Prostate gland (tissue), 2 donors: ENCODE measurements at places on chromosomes 3 and 15. TPM values are rescaled to one million over a fixed set of nuclear protein-coding genes. Genes with fewer than 3 reads are reported as not detected.
A peak's percentile ranks its signal among the peaks of the same experiment; 100 is the strongest.

Gene RFX7
- 15.1 TPM for total RNA-seq

Gene LRRC15
- total RNA-seq, result not detected

Gene TERC
- total RNA-seq, result 128 TPM

Gene ACP3
- 1,778 TPM for total RNA-seq

Gene DET1
- total RNA-seq, result 11.5 TPM

Gene DNAH12
- 1.8 TPM for total RNA-seq

Gene MST1R
- total RNA-seq, result 5.5 TPM

Gene PPIB
- total RNA-seq, result 372 TPM

- no peaks in the 10 kb centered on the region for H3K27me3 ChIP-seq
- no peaks in the 10 kb centered on the region for H3K4me1 ChIP-seq
- H3K36me3 ChIP-seq, result no peaks in the 10 kb centered on the region
These were observed 5.2 kb downstream of the KBTBD13 start for GRCh38 chr15:65081758-65082157.

DNA sequence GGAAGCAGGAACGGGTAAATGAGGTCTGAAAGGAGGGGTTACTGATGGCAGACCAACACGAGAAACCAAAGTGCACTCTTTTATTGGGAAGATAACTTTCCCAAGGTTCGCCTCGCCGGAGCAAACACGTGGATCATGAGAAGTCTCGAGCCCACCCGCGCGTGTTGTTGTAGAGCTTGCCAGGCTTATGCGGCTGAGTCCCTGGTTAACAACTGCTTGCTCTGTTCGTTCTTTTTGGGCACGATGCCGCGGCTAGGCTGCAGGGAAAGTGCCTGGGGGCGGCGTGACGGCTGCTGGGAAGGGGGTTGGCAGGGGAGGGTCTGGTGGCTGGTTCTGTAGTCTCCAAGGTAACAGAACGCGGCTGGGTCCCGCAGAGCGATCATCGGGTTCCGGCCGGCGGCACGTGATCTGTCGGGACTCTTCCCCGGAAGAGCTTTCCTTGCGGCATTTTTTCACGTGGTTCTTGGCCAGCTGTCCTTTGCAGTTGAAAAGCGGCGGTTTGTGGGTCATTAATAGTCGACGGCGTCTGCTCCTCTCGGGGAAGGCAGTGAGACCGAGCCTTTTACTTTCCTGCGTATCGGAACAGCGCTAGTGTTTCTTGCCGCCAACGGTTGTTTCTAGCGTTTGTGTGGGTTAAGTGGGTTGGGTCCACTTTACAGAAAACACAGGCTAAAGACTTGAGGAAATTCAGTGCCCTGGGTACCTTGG lies 1.5 kb downstream of the MGA start:
- no peaks in the 10 kb centered on the region for H3K27me3 ChIP-seq
- H3K27ac ChIP-seq, result peak overlapping the region; percentile 56
- peak overlapping the region; percentile 50 for H3K4me3 ChIP-seq
- no peaks in the 10 kb centered on the region for H3K4me1 ChIP-seq
- DNase-seq, result peak; percentile 63

DNA sequence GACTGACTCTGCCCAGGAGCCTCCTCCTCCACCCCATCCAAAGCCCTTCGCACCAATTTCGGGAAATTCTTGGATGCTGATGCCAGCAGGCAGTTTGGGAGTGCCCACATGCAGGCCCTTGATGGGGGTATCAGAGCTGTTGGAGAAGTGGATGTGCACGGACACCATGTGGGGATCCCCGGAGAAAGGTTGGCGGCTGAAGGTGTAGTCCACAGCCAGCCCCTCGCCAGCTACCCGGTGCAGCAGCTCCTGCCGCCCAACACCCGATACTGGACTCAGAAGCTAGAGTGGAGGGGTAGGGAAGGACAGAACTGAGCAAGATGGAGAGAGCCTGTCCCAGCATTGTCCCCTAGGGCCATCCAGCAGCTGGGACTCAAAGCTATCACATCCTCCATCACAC lies 15.5 kb upstream of the CPEB1 start:
- no peaks in the 10 kb centered on the region for H3K36me3 ChIP-seq
- no peak for DNase-seq
- no peak overlapping the region for H3K4me3 ChIP-seq
- no peaks in the 10 kb centered on the region for H3K27me3 ChIP-seq
- H3K27ac ChIP-seq, result no peak overlapping the region
- H3K4me1 ChIP-seq, result no peaks in the 10 kb centered on the region

DNA sequence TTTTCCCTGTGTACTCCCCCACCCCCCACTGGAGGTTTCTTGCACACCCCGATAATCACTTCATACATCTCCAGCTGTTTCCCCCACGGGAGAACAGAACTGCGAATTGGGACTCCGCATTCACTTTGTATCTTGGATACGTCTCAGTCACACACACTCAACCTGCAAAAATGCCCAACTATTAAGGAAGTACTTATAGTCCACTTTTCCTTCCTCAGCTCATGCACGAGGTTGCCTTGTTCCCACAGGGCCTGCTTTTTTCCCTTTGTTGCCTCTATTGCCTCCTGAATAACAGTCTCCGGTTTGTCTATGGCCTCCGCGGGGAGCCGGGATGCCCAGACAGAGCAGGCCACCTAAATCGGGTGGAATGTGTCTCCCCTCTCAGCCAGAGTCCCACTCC lies 282.3 kb downstream of the PYDC2 start:
- H3K4me3 ChIP-seq, result no peak overlapping the region
- H3K4me1 ChIP-seq, result no peaks in the 10 kb centered on the region
- H3K36me3 ChIP-seq, result no peaks in the 10 kb centered on the region
- H3K27me3 ChIP-seq, result no peaks in the 10 kb centered on the region
- no peak overlapping the region for H3K27ac ChIP-seq
- no peak for DNase-seq

DNA sequence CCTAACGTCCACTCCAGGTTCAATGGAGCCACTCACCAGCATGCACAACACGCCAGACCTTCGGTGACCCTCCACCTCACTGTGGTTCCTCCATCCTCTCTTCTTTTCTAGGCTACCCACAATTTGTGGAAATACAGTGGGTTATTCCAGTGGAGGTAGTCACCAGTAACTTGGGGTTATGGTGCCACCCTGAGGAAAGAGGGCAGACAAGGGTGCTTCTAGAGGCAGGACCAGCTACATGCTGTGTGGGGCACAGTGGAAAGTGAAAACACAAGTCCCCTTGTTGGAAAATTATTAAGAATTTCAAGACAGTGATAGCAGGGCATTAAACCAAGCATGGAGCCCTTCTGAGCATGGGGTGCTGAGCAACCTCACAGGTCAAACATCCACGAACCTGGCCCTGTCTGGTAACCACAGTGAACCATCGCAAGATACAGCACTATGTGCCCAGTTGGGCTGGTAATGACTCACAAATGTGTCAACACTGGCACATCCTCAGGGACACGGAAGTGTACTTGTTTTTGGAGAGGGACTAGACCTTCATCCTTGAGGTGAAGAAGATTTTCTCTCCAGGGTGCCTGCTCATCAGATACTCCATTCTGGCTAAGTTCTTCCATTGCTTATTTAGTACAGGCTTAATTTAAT lies 166.7 kb downstream of the STT3B start:
- H3K36me3 ChIP-seq, result no peaks in the 10 kb centered on the region
- DNase-seq, result no peak
- H3K4me1 ChIP-seq, result no peaks in the 10 kb centered on the region

- no peak overlapping the region for H3K27ac ChIP-seq
- H3K27me3 ChIP-seq, result no peaks in the 10 kb centered on the region
- H3K4me3 ChIP-seq, result no peak overlapping the region
- peaks cover 10% of the 10 kb centered on the region for H3K36me3 ChIP-seq
These were observed 47.3 kb downstream of the EIF3J start for GRCh38 chr15:44584162-44584749.

DNA sequence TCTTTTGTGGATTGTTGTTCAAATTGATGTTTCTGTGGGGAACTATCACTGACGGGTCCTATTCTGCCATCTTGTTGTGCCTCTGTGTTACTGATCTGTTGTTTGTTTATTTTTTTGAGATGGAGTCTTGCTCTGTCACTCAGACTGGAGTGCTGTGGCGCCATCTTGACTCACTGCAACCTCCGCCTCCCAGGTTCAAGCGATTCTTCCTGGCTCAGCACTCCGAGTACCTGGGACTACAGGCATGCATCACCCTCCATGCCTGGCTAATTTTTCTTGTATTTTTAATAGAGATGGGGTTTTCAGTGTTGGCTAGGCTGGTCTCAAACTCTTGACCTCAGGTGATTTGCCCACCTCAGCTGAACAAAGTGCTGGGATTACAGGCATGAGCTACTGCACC lies 31.6 kb downstream of the CDAN1 start:
- no peaks in the 10 kb centered on the region for H3K27me3 ChIP-seq
- no peak overlapping the region for H3K27ac ChIP-seq
- no peak for DNase-seq
- H3K4me1 ChIP-seq, result no peaks in the 10 kb centered on the region

DNA sequence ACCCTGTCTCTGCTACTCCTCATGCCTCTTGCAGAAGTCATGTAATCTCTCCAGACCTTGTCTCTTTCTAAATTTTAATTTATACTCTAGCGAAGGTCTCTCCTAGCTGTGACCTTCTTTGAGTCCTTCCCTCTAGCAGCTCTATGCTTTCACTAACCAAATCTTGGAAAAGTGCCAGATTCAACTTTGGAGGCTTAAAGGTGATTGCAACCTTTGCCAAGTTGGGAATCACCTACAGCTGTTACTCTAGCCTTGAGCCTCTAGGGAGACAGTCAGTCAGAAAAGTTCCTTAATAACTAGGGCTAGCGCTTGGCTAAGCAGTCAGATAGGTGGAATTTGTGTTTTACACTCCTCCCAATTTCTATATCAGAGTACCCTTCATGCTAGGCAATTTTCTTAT lies 46.1 kb upstream of the ABI3BP start:
- no peaks in the 10 kb centered on the region for H3K36me3 ChIP-seq
- no peak overlapping the region for H3K4me3 ChIP-seq
- no peaks in the 10 kb centered on the region for H3K27me3 ChIP-seq

- H3K4me3 ChIP-seq, result no peak overlapping the region
- H3K27ac ChIP-seq, result peak overlapping the region; percentile 66
- H3K4me1 ChIP-seq, result peaks cover 22% of the 10 kb centered on the region
- no peaks in the 10 kb centered on the region for H3K27me3 ChIP-seq
These were observed 13.3 kb downstream of the ABHD2 start for GRCh38 chr15:89101302-89102193.

DNA sequence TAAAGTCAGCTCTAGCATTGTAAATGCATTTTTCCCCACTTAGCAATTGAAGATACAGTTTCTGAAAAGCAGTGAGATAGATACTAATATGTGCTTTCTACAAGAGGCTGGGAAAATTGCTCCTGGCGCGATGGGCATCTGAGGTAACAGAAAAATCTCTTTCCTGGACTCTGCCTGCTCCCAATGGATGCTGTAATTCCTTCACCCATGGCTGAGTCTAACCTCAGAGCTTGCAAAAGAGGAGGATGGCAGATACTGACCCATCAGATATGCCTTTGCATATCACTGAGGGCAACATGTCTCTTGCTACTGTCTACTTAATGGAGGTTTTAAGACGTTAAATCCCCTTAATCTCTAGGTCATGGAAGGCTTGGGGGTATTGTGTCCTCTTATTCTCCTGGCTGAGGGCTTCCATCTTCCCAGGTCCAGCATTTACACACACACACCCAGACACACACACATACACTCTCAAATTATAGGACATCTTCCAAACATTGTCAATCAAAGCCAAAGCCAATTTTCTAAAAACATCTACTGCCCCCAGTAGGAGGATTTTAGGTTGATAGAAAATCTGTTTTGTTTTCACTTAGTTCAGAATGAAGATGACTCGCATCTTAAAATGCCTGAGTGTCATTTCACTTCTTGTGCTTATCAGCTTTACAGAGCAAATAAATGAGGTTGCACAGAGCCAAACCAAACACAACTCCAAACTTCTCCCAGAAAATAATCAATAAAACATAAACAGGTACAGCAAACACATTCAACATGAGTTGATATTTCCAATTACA lies 2.4 kb downstream of the TRPM1 start:
- no peak for DNase-seq
- no peak overlapping the region for H3K4me3 ChIP-seq
- H3K27me3 ChIP-seq, result no peaks in the 10 kb centered on the region
- H3K27ac ChIP-seq, result no peak overlapping the region
- peaks cover 8% of the 10 kb centered on the region for H3K4me1 ChIP-seq

DNA sequence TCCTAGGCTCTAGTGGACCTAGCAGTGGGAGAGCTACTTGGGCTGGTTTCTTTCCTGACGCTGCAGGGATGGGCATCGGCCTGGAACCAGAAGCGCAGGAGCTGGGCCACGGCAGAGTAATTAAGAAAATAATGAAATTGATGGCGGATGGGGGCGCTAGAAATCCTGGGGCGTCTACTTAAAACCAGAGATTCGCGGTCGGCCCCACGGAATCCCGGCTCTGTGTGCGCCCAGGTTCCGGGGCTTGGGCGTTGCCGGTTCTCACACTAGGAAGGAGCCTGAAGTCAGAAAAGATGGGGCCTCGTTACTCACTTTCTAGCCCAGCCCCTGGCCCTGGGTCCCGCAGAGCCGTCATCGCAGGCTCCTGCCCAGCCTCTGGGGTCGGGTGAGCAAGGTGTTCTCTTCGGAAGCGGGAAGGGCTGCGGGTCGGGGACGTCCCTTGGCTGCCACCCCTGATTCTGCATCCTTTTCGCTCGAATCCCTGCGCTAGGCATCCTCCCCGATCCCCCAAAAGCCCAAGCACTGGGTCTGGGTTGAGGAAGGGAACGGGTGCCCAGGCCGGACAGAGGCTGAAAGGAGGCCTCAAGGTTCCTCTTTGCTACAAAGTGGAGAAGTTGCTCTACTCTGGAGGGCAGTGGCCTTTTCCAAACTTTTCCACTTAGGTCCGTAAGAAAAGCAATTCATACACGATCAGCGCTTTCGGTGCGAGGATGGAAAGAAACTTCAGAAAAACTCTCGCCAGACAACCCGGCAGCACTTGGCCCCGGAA lies 6.1 kb downstream of the SOX14 start:
- no peak overlapping the region for H3K27ac ChIP-seq
- peaks cover 46% of the 10 kb centered on the region for H3K27me3 ChIP-seq
- H3K4me1 ChIP-seq, result no peaks in the 10 kb centered on the region
- H3K4me3 ChIP-seq, result no peak overlapping the region

- H3K27ac ChIP-seq, result peak overlapping the region; percentile 96
- no peaks in the 10 kb centered on the region for H3K4me1 ChIP-seq
- peaks cover 8% of the 10 kb centered on the region for H3K36me3 ChIP-seq
- peak overlapping the region; percentile 97 for H3K4me3 ChIP-seq
These were observed 389 bp downstream of the ARPC4 start for GRCh38 chr3:9793161-9793781.

DNA sequence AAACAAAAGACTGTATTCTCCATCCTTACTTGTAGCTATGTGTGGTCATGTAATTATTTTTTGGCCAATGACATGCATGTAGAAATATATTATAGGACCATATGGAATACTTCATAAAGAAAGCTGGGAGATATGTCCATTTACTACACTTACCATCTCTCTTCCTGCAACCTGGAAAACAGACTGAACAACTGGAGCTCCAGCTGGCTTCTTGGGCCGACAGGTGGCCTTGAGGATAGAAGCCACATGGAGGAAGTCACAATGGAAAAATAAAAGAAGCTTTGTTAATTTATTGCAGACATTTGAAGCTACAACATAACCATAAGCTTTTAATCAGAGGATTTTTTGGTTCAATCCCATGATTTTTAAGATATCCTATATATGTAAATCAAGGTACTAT lies 167.9 kb upstream of the CBLB start:
- no peaks in the 10 kb centered on the region for H3K4me1 ChIP-seq
- H3K4me3 ChIP-seq, result no peak overlapping the region
- H3K36me3 ChIP-seq, result no peaks in the 10 kb centered on the region
- H3K27me3 ChIP-seq, result no peaks in the 10 kb centered on the region
- no peak overlapping the region for H3K27ac ChIP-seq
